Stimulated activated CD8-positive, alpha-beta memory T cell treated with anti-CD3 and anti-CD28 coated beads, Interleukin-12 subunit alpha, Interleukin-12 subunit beta, amount 100 ng/mL, for 1 hour (primary cell): ENCODE measurements at places on chromosomes 2 and 18.

DNA sequence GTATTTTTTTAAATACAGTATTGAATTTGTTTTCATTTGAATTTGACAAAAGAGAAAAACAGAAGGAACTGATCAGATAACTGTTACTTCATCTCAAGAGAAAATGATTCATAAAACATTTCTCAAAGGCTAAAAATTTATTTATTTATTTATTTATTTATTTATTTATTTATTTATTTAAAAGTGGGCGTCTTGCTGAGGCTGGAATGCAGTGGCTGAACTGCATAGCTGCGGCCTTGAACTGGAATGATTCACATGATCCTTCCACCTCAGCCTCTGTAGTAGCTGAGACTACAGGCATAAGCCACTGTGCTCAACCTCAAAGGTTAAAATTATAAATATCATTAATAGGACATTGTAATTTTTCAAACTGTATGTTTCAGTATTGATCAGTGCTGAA lies 4.5 kb upstream of the PUM2 start:
- no peak for DNase-seq

DNA sequence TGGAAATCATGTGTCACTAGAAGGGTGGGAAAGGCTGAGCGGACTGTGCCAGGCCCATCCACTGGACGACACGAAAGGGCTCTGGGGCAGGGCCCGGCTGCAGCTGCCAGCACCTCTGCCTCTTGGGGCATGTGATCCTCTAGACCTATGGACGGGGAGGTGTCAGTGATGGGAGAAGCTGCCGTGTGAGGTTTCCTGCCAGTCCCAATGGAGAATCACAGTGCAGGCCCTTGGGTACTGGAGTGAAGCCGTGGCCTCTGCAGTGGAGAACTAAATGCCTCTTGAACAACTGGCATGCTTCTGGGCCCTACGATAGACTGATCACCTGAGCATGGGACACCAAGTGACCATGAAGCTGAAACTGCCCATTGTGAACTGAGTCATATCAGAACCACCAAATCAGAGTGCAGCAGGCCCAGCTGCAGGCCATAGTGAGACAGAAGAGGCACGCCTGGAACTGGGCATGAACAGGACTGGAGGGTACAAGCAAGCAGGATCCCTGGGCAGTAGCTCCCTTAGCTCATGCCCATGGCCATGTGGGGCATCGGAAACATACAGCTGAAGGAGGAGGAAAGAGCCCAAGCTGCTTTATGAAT lies 18.8 kb upstream of the RHOB start:
- no peak for DNase-seq

GRCh38 chr2:71735676-71736075 lies 282.3 kb downstream of the DYSF start:
- no peak for DNase-seq

- DNase-seq: no peak
Observed at GRCh38 chr2:159684796-159685195, 27.5 kb upstream of the MARCHF7 start.

DNA sequence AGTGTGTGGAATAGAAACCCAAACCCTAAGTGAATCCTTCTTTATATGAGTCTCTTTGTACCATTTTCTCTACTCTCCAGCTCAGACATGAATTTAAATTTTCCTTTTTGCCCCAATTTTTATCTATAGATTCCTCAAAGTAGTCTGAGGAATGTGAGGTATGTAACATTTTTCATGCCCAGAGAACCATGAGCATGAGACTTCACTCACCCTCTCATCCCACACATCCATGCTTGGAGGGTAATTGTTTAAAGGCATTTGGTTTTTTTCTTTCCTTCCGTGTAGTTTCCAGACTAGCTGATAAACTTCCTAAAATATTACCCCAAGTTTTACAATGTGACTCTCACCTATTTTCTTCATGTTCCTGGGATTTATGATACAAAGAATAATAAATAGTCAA lies 2056.8 kb upstream of the CELF4 start:
- no peak for DNase-seq

DNA sequence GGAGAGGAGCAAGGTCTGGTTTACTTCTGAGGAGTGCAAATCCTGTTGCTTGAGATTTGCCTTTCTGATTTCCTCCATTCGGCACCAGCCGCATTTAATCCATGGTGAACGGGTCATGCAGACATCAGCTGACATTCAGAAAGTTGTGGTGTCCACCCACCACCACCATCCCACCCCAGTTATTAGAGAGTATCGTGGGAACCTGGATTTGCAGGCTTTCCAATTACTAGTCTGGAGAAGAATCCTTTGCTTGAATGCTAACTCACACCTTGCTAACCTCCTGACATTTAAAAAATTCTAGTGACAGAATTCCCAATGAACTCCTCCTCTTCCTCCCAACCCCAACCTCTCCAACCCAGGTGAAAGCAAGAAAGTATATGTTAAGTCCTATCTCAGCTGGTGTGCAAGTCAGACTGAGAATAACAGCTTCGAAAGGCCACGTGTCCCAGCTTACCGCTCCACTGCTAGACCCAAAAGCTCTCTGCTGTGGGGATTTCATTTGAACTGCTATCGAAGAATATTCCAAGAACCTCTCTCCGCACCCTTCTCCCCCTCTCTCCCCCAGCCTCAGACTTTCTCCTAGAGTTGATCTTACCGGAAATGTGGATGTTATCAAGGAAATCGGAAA lies 17.7 kb downstream of the BCL11A start:
- no peak for DNase-seq

- DNase-seq: no peak
Observed at GRCh38 chr2:85974390-85974789, 85.6 kb upstream of the ST3GAL5 start.

DNA sequence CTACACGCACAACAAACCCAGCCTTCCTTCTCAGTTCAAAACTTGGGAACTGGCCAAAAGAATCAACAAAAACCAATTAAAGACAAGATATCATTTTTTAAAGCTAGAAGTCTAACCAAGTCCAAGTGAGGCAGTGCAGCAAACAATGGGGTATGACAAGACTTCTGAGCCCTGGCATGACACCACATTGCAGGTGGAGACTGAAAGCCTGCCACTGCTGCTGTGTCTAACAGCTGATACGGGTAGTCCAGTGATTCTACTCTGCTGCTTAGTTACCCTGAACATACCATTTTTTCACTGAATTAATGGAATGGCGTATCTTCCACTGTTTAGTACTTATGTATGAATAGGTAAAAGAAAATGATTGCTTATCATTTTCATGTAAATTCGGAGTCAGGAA lies 47.4 kb upstream of the KIDINS220 start:
- DNase-seq: no peak

GRCh38 chr2:190270298-190270697 lies 49.3 kb downstream of the HIBCH start:
- no peak for DNase-seq

GRCh38 chr2:74548900-74549826 lies 4.6 kb downstream of the LOXL3 start:
- DNase-seq: no peak

- DNase-seq: no peak
Observed at GRCh38 chr2:203830304-203831055, 37.1 kb upstream of the CTLA4 start.

GRCh38 chr2:33126958-33127357 lies 180.2 kb downstream of the LTBP1 start:
- DNase-seq: no peak

- DNase-seq: no peak
Observed at GRCh38 chr2:144481666-144482065, 38.3 kb downstream of the ZEB2 start.

GRCh38 chr2:84894758-84895520 lies 10.5 kb upstream of the TMSB10 start:
- DNase-seq: no peak

DNA sequence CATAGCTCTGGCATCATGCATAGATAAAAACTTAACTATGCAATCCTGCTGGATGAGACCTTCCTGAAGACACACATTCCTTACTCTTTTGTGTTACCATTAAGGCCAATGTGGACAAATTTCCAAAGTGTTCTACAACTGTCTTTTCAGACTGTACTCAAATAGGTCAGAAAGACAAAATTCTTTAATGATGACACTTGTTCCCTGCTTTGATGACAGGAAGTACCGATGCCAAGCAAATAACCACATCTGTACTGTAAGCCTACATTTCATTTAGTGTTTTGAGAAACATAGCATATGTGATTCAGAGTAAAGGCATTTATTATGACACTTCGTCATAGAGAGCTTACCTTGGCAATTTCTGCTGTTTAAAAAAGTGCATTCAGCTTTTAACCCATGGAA lies 55.0 kb downstream of the PMAIP1 start:
- no peak for DNase-seq

DNA sequence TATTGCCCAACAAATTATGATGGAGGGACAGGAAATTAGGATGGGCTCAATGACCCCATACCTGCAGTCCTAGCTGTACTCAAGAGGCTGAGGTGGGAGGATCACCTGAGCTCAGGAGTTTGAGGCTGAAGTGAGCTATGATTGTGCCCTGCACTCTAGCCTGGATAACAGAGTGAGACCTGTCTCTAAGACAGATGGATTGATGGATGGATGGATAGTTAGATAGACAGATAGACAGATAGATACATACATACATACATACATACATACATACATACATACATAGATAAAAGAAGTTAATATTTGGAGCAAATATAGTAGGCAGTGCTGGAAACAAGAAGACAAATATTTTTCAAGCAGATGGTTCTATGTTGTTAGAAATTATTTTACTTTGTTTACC lies 78.1 kb upstream of the PROKR1 start:
- DNase-seq: no peak
